ENCODE measurements at places on chromosomes 11 and 22.

GRCh38 chr11:30729187-30729713 is 143.1 kb upstream of the MPPED2 start:
- DNase-seq = no peak

DNA sequence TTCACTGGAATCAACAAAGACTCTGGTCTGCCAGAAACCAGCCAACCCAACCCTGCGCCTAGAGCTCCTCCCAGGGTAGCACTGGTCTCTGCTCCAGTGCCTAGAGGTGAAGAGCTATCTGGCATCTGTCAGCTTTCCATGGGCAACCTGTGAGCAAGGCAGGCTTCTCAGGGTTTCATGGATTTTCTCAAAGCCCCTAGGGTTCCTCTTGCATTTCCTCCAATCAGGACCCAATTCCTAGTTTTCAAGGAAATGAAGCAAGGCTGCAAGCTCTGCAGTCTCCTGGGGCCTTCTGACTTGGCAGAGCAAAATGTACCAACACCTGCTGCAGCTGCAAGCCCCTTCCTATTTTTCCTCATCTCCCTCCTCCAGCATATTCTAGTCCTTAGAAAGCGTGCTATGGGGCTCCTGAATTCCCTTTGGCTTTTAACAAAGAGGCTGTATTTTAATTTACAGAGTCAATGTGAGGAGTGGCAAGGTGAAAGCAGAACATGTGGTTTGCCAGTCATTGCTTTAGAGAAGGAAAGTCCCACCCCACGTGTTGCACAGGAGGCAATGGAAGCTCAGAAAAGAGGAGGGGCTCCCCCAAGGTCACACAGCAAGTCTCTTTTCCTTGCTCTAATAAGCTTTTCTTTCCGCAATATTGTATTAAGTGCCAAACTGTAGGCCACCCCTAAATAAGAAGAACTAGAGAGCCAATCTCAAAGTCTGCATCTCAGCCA is 33.0 kb upstream of the RIC3 start:
- DNase-seq = no peak

GRCh38 chr22:49703505-49703904 is 124.2 kb downstream of the BRD1 start:
- DNase-seq = no peak

GRCh38 chr11:26095340-26095739 is 236.6 kb upstream of the ANO3 start:
- DNase-seq = no peak

DNA sequence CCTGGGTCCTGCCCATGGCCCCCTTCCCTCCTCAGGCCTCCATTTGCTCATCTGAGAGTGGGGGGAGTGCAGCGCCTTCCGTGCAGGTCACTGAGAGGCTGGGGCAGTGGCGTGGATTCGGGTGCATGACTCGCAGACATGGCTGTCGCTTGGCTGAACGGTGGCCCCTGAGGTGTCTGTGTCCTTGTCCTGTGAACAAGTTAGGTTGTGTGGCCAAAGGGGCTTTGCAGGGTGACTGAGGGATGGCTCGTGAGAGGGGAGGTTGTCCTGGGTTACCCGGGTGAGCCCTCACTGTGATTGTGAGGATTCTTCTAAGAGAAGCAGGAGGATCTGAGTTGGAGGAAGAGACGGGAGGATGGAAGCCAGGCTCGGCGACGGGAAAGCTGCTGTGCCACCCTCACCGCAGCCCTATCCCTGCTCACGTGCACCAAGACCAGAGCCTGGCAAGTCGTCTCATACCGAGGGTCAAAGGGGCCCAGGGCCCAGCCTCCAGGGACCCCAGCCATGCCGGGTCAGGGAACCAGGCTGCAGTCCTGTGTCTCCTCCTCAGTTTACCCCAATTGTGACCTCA is 79.1 kb downstream of the KCNQ1 start:
- no peak for DNase-seq

DNA sequence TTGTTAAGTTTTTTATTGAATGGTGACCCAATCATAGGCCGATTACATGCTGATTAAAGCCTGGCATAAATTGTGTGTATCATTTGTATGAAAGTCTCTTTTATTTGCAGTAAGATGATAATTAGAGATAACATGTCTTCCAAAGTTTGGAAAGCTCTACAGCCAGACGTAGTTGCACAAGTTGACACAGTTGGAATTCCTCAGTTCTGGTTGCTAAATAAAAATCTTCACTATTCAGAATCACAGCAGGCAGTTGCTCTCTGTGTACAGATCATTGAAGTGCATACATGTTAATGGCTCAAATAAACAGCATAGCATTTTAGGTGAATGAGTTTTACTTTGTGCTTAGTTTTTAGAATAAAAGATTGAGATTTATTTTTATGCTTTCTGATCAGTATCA is 69.5 kb downstream of the ARHGAP42 start:
- no peak for DNase-seq

DNA sequence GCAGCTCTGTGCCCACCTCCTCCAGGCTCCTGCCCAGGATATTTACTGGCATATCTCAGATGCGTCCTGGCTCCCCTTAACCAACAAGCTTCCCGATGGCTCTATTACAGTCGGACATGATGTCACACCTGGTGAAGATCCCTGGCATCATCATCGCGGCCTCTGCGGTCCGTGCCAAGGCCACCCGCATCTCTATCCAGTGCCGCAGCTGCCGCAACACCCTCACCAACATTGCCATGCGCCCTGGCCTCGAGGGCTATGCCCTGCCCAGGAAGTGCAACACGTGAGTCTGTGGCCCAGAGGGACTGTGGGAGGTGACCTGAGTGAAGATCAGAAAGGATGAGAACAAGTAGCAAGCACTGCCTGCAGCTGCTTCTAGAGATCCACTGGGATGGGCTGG is 6.5 kb downstream of the MCM5 start:
- no peak for DNase-seq

DNA sequence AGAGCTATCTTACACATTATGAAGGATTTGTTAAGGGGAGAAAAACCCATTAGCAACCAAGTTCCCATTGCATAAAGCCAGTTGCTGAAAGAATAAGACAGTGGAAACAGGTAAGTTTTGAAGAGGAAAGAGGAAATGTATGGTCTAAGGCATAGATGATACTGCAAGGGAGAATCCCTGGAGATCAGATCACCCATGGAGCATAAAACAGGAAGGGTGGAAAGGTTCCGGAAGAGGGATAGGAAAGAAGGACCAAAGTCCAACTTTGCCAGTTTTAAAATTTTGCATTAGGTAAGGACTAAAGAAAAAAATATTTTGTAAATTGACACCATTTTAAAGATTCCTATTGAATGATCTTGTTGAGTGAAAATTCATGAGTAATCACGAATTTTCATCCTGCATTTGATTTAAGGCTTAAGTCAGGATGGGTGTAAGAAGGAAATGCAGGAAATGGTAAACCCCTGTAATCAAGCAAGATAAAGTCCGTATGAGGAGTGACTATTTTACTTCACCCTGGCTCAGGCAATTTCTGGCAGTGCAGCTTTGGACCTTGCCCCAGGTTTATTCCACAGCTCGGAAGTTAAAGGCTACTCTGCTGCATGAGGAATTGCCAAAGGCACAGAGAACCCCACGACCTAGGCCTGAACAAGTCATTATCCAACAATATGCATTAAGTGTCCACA is 70.9 kb downstream of the CCDC34 start:
- no peak for DNase-seq

DNA sequence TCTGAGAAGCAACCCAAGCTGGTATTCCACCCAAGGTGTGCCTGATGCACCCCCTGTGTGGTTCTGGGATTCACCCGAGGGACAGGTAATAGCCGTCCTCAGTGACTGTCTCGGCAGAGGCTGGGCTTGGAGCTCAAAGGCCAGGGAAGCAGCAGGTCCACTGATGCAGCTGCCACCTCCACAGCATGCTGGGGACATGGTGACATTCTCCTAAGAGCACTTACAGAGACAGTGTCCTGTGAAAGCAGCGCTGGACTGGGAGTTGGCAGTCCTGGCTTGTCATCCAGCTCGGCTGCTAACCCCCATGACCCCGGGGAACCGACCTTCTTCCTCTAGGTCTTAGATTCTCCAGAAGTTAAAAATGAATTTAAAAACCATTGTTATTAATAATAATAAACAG is 72.8 kb downstream of the RPUSD4 start:
- DNase-seq = no peak

GRCh38 chr11:105907319-105907718 is 114.7 kb downstream of the MSANTD4 start:
- DNase-seq = no peak

DNA sequence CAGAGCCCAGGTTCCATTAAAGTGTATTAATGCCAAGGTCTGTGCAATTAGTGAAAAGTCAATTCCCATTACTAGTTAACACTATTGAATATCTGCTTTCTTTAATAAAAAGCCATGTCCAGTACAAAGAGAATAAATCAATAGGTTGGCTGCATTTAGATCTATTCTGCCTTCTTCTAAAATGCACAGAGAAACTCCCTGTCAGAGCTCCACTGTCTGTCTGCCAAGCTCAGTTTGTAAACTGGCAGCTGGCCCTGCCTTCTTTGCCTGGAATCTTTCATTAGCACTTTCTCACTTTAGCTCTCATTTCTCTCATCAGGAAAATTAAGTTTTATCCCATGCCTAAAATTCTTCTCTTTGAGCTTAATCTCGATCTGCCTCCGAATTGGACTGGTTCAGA is 35.6 kb downstream of the ARL14EP start:
- no peak for DNase-seq

GRCh38 chr11:3645552-3645951 is 624 bp downstream of the ART1 start:
- no peak for DNase-seq

DNA sequence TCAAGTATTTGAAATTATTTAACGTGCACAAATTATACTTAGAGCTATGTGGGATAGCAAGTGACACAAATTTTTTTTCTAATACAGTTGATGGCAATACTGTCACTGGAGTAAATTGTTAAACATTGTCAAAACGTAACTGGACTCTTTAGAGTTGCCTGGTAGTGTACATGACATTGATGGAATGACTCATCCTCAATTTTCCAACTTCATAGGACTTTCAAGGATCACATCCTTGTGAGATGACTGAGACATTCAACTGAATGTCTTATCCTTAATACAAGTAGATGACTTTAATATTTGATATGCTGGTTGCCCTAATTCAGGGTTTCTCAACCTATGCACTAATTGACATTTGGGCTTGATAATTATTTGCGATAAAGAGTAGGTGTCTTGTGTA is 310.0 kb downstream of the SWAP70 start:
- DNase-seq = no peak

GRCh38 chr22:24564376-24565058 is 8.7 kb downstream of the SNRPD3 start:
- no peak for DNase-seq

GRCh38 chr11:40185793-40186192 is 1273.7 kb downstream of the LRRC4C start:
- DNase-seq = no peak

GRCh38 chr11:60960405-60960804 is 8.4 kb upstream of the SLC15A3 start:
- no peak for DNase-seq

DNA sequence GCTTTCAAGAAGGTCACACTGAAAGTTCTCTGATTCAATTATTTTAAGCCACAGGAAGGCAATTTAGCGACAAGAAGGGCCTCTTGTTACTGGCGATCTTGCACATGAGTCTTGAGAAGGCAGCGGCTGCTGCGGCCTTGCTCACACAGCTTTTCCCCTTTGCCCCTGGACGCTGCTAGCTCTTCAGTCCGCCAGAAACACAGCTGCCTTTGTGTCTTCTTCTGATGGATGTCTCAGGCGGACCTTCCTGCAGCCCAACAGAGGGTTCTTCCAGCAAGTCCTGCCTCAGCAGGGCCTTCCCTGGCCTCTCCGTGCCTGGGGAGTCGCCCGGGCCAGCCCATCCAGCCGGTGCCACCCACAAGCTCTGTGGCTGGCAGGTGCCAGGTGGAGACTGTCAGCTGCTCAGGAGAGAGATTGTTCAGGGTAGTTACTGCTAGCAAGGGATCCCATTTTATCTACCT is 59.4 kb downstream of the PKNOX2 start:
- no peak for DNase-seq

DNA sequence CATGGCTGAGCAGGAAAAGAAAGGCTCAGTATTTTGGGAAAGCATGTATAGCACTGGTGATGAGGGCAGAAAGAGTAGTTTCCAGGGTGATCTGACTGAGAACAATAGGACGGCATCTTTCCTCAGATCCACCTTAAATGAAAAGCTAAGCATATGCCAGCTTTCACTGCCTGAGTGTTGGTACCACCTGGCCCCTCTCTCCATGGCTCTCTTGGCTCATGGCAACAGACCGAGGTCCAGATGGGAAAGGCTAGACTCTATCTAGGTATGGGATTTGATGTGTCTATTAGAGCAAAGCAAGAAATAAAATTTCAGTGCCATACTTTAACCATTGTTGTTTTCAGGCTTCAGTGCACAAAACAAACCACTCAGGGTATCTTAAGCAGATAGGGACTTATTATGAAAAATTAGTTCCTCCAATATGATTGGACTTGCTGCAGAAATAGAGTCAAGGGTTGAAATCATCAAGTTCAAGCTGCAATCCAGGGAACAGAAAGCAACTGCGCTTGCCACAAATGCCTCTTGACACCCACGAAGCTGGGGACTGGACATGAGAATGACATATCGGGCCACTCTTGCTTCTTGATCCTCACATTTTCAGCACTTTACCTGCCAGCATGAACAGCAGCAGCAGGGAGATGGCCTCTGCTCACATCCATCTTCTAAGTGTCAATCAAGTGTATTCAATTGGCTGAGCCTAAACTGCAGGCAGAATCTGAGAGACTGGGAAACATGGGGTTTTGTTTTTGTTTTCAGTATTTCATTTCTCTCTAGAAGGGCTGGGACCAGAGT is 64.0 kb upstream of the SNX19 start:
- DNase-seq = no peak

Data from activated CD4-positive, alpha-beta T cell treated with anti-CD3 and anti-CD28 coated beads for 24 hours (primary cell).